ENCODE measurements at places on chromosomes 3 and 15.

DNA sequence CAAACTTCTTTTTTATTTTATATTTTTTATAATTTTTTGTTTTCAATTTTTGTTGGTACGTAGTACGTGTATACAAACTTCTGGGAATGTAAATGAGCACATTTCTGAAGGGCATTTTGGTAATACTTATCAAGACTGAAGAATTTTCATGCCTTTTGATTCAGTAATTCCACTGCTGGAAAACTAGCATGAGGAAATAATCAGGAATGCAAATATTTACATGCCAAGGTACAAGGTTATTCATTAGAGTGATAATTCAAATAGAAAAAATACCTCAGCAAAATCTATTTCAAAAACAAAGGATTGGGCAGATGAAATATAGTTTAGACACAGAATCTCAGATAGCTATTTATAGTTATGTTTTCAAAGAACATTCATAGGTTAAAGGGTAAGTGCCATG lies 128.7 kb downstream of the DMXL2 start:
- DNase-seq: no peak

GRCh38 chr15:79007066-79007465 lies 62.2 kb upstream of the CTSH start:
- peak; percentile 31 for DNase-seq

GRCh38 chr3:67598814-67599556 lies 55.4 kb downstream of the SUCLG2 start:
- no peak for DNase-seq

GRCh38 chr15:40066589-40066988 lies 27.6 kb upstream of the SRP14 start:
- no peak for DNase-seq

DNA sequence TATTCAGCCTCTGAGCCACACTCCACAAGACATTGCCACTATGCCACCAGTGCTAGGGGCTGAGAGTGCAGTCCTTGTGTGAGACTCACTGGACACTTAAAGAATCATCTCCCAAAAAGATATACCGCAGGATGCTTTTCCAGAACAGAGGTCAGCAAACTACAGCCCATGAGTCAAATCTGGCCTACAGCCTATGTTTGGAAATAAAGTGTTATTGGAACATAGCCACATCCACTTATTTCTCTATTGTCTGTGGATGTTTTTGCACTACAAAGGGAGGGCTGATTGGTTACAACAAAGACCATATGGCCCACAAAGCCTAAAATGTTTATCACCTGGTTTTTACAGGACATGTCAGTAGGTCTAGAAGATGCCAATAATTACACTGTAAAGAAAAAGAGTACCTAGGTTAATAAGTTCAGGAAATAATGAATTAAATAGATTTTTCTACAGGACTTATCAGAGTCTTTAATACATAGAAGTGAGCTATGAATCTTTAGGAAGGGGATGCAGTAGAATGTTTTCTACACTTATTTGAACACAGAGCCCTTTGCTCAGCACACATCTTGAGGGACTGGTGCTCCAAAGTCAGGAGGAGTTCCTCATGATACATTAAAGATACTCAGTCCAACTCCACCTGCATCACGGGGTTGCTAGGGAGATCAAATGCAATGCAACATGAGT lies 26.3 kb downstream of the SRGAP3 start:
- DNase-seq: no peak

DNA sequence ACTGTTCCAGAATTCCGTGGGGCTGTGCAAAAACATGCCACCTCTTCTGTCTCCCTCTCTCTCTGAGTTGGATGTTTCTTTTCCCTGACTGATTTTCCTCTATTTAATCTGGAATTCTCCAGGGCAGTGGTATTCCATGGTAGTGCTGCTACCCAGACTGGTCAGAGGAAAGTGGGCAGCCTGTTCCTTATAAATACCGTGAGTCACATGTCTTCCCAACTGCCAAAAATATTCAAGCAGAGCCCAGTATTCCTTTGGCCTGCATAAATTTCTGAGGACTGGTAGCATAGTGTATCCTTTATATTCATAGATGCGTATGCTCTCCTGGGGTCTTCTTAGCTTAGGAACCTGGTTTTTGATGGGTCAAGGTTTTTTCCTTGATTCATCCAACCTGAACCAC lies 40.9 kb downstream of the CEMIP start:
- no peak for DNase-seq

DNA sequence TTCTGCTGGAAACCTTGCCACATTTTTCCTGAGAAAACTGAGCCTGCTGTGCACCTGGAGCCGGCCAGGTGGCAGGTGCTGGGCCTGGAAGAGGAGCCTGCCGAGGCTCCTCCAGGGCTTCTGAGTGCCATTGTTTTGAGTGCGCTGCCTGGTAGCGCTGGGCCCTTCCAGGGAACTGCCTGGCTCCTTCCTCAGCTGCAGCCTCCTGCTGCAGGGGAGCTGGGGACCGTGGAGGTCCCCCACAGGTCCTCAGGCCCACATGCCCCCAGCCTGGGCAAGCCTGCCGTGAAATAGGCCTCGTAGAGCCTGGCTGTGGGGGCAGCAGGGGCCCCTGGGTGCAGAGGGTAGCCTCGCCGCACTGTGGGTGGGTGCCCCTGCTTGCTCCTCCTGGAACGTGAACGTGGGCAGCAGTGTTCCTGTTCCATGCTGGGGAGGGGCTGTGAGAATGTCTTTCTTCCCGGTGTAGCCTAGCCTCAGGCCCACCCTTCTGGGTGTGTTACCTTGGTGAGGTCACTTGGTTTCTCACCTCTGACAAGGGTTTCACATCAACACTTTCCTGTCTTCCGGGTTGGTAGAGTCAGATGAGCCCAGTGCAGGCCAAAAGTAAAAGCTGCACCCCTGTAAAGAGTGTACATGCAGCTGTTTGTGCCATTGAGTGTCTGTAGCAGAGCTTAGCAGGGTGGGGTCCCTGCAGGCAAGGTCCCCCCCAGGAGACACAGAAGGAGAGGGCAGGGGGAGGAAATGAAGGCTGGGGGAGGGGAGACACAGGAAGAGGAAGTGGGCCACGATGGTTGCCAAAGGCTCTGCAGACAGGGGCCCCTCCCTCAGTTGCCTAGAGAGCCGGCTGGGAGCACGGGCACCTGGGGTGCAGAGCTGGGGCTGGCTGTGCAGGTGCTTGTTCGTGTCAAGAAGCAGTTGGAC lies 34.5 kb downstream of the KLF13 start:
- peak; percentile 64 for DNase-seq

DNA sequence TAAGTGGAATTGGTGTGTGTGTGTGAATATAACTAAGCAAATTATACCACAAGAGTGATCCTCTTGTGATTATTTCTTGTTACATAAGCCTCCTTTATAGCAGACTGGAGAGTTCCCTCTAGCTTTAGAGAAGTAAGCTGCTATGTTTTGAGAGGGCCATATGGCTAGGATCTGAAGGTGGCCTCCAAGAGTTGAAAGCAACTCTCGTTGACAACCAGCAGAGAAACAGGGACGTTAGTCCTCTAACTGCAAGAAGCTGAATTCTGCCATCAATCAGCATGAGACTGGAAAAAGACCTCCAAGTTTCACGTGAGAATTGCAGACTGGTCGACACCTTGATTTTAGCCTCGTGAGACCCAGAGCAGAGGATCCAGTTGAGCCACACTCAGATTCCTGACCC lies 278.5 kb upstream of the ZNF717 start:
- DNase-seq: no peak

GRCh38 chr3:134652409-134652831 lies 1.6 kb upstream of the KY start:
- no peak for DNase-seq

GRCh38 chr15:98347001-98347400 lies 301.3 kb upstream of the IGF1R start:
- no peak for DNase-seq

DNA sequence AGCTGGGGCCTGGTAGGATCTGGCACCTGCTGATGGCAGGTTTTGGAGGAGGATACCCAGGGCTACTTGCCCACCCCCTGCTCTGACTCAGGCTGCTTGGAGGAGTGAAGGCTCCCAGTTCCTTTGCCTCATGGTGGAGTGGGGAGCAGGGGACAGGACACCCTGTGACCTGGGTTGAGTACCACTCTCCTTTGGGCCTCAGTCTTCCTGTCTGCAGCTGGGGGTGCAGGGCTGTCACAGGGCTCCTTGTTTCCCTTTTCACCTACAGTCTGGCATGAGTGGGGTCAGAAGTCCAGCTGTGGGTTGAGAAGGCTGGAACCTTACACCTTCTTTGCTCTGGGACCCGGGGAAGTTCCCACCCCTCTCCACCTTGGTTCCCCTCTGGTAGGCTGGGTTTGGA lies 14.7 kb downstream of the SEMA3F start:
- DNase-seq: no peak

- DNase-seq: no peak
These were observed 4.2 kb downstream of the ZBTB47 start for GRCh38 chr3:42657675-42658074.

GRCh38 chr3:129654131-129654530 lies 47.7 kb upstream of the PLXND1 start:
- DNase-seq: no peak

DNA sequence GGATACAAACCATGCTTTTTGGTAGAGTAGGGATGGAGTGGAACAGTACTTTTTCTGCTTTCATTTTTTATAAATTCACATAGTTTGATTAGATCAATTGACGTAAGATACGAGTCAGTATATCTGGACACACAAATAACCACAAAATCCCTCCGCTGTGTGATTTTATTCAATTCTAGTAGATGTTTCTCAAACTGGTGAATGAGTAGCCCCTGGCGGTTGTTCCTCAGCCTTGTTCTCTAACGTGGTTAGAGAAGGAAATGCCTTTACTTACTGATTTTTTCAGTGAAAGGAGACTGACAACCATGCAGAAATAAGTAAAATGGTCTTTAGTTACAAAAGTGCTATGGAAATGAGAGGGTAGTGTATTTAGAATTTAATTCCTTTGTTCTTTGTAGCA lies 161.0 kb downstream of the TCF12 start:
- DNase-seq: no peak
